ENCODE measurements at places on chromosomes 12 and 14.
A peak's percentile ranks its signal among the peaks of the same experiment; 100 is the strongest.

DNA sequence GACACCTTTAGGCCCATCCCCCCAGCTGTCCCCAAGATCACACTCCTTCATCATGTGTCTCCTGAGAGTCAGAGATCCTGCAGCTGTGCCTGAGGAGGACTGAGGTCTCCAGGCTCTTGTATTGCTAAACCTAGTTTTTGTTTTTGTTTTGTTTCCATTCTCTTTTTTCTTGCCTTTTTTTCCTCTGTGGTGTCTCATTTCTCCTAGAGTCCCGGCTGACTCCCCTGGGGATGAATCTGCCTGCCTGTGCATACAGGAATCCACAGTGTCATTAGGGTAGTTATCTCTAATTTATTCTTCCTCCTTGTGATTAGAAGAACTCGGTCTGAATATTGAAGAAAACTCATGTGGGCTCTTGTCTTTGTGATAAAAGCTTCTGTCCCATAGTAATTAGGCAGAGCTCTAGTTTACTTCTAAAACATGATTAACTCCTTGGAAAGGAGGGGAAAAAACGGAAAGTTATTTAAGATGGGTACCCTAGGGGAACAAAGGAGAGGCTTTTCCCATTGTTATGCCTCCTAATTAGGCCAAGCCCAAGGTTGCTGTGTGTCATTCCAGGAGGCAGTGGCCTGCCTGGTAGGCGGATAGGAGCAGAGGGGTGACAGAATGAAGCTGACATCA, 343.2 kb downstream of the ZFP36L1 start:
- no peaks in the 10 kb centered on the region for H3K27me3 ChIP-seq
- no peaks in the 10 kb centered on the region for H3K36me3 ChIP-seq
- H3K4me1 ChIP-seq = no peaks in the 10 kb centered on the region
- no peak overlapping the region for H3K27ac ChIP-seq
- no peak overlapping the region for H3K4me3 ChIP-seq

DNA sequence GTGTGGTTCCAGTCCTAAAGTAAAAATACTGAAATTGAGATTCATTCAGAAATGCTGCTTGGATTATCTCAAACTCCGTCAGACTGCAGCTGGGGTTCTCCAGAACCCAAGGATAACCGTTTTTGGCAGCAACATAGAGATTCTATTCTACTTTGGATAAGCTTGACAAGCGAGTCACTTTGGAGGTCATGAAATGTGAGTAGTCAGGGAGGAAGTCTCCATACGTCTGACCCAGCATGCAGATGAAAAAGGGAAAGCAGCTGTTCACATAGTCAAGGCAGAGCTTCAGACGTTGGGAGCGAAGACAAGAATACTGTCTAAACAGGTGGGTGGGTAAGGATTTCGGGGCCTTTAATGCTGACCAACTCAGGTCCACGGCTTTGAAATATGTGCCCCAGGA, 14.9 kb upstream of the HSP90B1 start:
- H3K27ac ChIP-seq = no peak overlapping the region
- no peaks in the 10 kb centered on the region for H3K36me3 ChIP-seq
- DNase-seq = no peak
- H3K4me3 ChIP-seq = no peak overlapping the region

- H3K27me3 ChIP-seq = peaks cover 17% of the 10 kb centered on the region
- peaks cover 4% of the 10 kb centered on the region for H3K4me1 ChIP-seq
- no peaks in the 10 kb centered on the region for H3K36me3 ChIP-seq
- H3K27ac ChIP-seq = no peak overlapping the region
- no peak overlapping the region for H3K4me3 ChIP-seq
Observed at GRCh38 chr12:42472376-42472775, 117.2 kb downstream of the PRICKLE1 start.

GRCh38 chr12:132711080-132711843, 620 bp downstream of the PGAM5 start:
- H3K27ac ChIP-seq = peak overlapping the region; percentile 23
- H3K4me3 ChIP-seq = peak overlapping the region; percentile 66
- H3K36me3 ChIP-seq = peaks cover 15% of the 10 kb centered on the region
- H3K27me3 ChIP-seq = no peaks in the 10 kb centered on the region
- H3K4me1 ChIP-seq = peaks cover 22% of the 10 kb centered on the region
- DNase-seq = peak; percentile 34

DNA sequence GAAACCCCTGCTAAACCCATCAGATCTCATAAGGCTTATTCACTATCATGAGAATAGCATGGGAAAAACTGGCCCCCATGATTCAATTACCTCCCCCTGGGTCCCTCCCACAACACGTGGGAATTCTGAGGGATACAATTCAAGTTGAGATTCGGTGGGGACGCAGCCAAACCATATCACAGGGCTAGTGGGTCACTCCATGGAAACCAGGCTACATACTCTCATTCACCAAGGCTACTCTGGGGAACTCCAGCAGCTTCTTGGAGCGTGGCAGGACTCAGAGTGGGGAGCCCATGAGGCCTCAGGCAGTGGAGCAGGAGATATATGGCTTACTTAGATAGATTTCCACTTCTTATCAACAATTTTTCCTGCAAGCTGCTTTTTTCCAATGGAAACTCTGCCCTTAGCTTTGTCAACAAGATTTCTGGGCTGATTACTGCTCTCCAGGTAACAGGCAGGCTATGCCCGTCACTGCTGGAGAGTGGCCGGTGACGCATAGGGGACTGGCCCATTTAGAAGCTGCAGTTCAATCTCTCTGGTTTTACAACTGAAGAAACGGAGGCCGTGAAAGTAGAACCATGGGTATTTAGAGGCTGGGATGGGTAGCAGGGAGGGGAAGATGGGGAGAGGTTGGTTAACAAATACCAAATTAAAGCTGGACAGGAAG, 16.5 kb downstream of the VDR start:
- no peak overlapping the region for H3K27ac ChIP-seq
- no peak for DNase-seq
- H3K36me3 ChIP-seq = no peaks in the 10 kb centered on the region

GRCh38 chr14:60721326-60722106, 2.6 kb downstream of the SIX4 start:
- no peaks in the 10 kb centered on the region for H3K36me3 ChIP-seq
- peak; percentile 38 for DNase-seq
- peak overlapping the region; percentile 41 for H3K4me3 ChIP-seq
- peaks cover 41% of the 10 kb centered on the region for H3K27me3 ChIP-seq
- H3K27ac ChIP-seq = no peak overlapping the region

GRCh38 chr14:31043379-31043778, 17.2 kb upstream of the STRN3 start:
- no peak overlapping the region for H3K27ac ChIP-seq
- no peak overlapping the region for H3K4me3 ChIP-seq
- no peaks in the 10 kb centered on the region for H3K36me3 ChIP-seq

DNA sequence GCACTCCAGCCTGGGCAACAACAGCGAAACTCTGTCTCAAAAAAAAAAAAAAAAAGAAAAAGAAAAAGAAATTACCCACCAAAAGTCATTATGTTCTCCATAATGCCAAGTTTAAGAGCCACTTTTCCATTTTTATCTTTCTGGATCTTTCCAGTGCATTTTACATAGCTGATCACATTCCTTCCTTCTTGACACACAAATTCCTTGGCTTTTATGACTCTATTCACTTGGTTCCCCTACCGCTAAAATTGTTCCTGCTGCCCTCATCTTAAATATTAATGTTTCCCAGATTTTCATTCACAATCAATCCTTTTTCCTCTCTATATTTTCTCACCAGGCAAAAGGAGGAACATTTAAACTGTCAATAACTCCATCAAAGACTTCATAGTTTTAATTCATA, 20.2 kb downstream of the KLHL28 start:
- no peaks in the 10 kb centered on the region for H3K4me1 ChIP-seq
- H3K27me3 ChIP-seq = no peaks in the 10 kb centered on the region
- H3K36me3 ChIP-seq = peaks cover 56% of the 10 kb centered on the region
- H3K27ac ChIP-seq = no peak overlapping the region
- no peak overlapping the region for H3K4me3 ChIP-seq

DNA sequence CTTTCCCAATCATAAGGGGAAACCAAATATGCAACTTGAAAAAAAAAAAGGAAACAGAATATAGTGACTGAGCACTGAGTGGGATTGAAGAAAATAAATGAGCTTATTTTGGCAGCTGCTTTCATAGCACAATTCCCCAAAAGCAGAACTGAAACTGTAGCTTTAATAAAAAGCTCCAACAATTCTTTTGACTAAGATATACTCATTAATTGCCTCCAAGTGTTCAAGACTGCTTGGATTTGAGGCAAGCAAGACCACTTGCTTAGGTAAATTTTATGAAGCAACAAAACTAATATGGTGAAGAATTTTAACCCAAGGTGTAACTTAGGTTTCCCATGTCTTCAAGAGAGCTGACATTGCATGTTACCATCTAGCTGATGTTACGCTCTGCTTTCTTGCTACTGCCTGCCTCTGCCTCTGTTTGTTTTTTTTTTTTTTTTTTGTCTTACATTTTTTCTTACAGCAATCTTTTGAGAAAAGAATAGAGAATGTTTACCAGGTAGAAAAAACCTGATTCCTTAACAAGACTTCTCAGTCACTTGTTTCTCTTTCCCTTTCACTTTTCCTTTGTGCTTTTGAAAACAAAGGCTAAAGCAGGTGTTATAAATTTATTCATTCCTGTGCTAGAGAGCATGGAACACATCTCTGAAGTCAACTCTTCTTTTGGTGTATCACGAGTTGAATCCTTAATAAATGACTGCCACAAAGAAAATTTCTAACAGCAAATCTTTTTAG, 134.4 kb downstream of the BCAT1 start:
- no peaks in the 10 kb centered on the region for H3K36me3 ChIP-seq
- DNase-seq = no peak
- H3K27me3 ChIP-seq = no peaks in the 10 kb centered on the region
- H3K4me3 ChIP-seq = peak overlapping the region; percentile 71
- H3K27ac ChIP-seq = no peak overlapping the region

- H3K4me1 ChIP-seq = no peaks in the 10 kb centered on the region
- H3K27ac ChIP-seq = no peak overlapping the region
- H3K4me3 ChIP-seq = no peak overlapping the region
Observed at GRCh38 chr12:91191513-91192111, 9.0 kb upstream of the DCN start.

DNA sequence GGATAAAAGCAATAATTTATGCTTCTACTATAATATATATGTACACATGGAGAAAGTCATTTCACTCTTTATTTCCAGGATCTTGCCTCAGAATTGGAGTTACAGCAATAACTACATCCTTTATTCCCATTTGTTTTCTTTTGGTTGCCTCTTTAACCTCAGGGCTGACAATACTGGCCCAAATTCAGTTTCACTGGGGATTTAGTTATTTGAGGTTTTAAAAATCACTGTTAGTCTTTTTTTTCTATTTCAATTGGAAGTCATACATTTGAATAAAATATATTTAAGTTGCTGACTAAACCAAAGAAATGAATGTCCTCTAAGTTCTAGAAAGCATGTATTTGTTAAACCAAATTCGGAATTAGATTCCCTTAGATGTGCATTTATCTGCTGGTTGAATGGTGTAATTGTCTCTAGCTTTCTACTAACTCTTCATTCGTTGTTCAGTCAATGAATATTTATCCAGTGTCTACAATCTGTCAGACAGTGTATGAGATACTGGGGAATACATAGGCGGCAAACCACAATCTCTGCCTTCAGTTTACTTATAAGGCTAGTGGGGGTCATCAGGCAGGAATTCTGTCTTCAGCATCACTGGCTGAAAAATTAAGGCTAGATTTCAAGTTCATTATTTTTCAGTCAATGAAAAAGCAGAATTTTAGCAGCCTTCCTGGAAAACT, 190.8 kb upstream of the ARHGAP5 start:
- H3K36me3 ChIP-seq = no peaks in the 10 kb centered on the region
- no peak overlapping the region for H3K27ac ChIP-seq
- H3K4me3 ChIP-seq = no peak overlapping the region

GRCh38 chr12:119241049-119241448, 62.3 kb downstream of the HSPB8 start:
- H3K27ac ChIP-seq = no peak overlapping the region
- H3K4me1 ChIP-seq = no peaks in the 10 kb centered on the region
- no peaks in the 10 kb centered on the region for H3K36me3 ChIP-seq
- H3K4me3 ChIP-seq = no peak overlapping the region
- no peak for DNase-seq

GRCh38 chr12:53596920-53597363, 29.2 kb downstream of the ATF7 start:
- H3K4me3 ChIP-seq = no peak overlapping the region
- H3K4me1 ChIP-seq = no peaks in the 10 kb centered on the region
- no peak overlapping the region for H3K27ac ChIP-seq

- DNase-seq = no peak
- H3K27ac ChIP-seq = no peak overlapping the region
- H3K4me1 ChIP-seq = no peaks in the 10 kb centered on the region
- no peaks in the 10 kb centered on the region for H3K36me3 ChIP-seq
Observed at GRCh38 chr12:94706250-94706661, 55.9 kb upstream of the TMCC3 start.

DNA sequence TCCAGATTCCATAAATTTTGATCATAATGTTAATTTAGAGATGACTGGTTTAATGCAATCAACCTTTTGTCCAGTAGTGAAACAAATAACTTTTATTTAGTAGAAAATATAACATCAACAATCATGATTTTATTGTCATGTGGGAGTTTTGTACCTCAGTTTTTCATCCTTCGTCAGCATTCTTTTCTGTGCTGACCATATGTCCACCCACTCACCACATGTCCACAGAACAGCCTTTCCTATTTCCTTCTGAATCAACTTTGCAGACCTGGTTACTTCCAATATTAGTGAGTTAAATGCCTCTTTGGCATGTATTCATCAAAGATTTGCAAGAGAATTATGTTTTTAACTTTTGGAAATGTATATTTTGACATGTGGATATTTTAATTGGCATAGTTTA, 36.8 kb upstream of the CNTN1 start:
- no peak overlapping the region for H3K4me3 ChIP-seq
- DNase-seq = no peak
- no peaks in the 10 kb centered on the region for H3K4me1 ChIP-seq
- no peaks in the 10 kb centered on the region for H3K27me3 ChIP-seq

DNA sequence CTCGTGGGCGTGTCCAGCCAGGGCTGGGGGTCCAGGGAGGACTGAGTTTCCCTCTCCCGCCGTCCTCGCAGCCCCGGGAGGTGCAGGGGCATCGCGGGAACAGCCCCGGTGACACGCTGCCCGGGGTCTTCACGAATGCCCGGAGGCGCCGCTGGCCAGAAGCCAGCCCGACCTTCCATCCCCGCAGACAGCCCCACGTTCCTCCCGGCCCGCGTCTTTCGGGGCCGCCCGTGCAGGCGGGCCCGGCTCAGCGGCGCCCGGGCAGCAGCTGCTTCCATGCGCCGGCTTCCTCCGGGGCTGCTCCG, 827 bp upstream of the TEDC1 start:
- no peak for DNase-seq
- peaks cover 60% of the 10 kb centered on the region for H3K4me1 ChIP-seq
- peak overlapping the region; percentile 100 for H3K27ac ChIP-seq
- H3K4me3 ChIP-seq = no peak overlapping the region
- H3K27me3 ChIP-seq = no peaks in the 10 kb centered on the region

- H3K4me3 ChIP-seq = no peak overlapping the region
- H3K27me3 ChIP-seq = peaks cover 8% of the 10 kb centered on the region
- H3K4me1 ChIP-seq = no peaks in the 10 kb centered on the region
- no peak for DNase-seq
Observed at GRCh38 chr12:54658306-54659264, 10.4 kb upstream of the DCD start.

- H3K36me3 ChIP-seq = peaks cover 33% of the 10 kb centered on the region
- peak overlapping the region; percentile 50 for H3K27ac ChIP-seq
- no peaks in the 10 kb centered on the region for H3K27me3 ChIP-seq
- H3K4me3 ChIP-seq = peak overlapping the region; percentile 81
Observed at GRCh38 chr12:55996201-55996714, 818 bp upstream of the SUOX start.
